HS-27A (cell line): ENCODE measurements at places on chromosomes 11 and 22.

DNA sequence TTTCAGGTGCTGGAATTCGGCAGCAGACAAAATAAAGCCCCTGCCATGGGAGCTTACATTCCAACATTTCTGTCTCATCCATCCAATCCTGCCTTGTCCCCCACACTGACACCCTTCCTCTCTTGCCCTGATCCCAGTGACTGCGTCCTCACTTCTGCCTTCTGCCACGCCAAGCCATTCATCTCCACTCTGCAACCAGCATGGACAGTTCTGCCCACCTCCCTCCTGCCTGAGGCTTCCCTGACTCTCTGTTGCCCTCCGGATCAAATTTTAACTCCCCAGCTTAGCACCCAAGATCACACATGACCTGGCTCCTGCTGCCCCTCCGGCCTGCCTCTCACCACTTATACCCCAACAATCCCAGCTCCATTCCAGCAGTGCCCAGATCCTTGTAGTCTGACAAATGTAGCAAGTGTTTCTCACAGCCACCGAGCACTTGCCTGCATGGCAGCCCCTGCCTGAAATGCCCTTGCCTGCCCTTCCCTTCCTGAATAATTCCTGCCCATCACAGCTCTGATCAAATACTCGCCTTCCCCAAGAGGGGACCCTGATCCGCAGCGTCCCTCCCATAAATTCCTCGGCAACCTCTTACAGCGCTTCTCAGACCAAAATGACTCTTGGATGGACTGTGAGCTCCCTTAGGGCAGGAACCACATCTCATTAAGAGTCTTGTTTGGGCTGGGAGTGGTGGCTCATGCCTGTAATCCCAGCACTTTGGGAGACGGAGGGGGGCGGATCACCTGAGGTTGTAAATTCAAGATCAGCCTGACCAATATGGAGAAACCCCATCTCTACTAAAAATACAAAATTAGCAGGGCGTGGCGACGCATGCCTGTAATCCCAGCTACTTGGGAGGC is 2.3 kb downstream of the ACTN3 start:
- no peak for DNase-seq

GRCh38 chr11:24734742-24735237 is 237.9 kb downstream of the LUZP2 start:
- no peak for DNase-seq

DNA sequence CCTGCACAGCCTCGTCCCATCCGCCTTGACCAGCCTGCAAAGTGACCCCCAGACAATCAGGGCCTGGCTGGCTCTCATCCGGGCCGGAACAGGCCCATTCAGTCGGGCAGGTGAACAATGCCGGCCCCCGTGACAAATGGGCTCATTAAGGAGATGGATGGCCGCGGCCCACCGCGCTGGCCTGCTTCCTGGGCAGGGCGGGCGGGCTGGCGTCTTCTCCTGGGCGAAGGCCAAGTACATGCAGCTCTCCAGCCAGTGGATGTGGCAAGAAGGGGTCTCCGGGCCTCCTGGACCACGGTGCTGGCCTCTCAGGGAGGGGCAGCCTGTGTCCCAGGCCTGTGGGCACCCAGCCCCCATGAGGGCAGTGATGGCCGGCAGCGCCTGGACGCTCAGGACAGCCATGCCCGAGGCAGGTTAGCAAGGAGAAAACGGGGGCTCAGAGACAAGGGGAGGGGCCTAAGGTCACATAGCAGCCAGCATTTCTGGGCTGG is 1022.8 kb downstream of the BRD1 start:
- DNase-seq, result no peak

GRCh38 chr11:117663821-117664220 is 133.2 kb downstream of the DSCAML1 start:
- no peak for DNase-seq
